ENCODE measurements at places on chromosomes 11 and 22.

- DNase-seq: no peak
Observed at GRCh38 chr11:131602431-131602830, 232.0 kb downstream of the NTM start.

- DNase-seq: peak; percentile 15
Observed at GRCh38 chr11:76621466-76621865, 49.1 kb downstream of the LRRC32 start.

- DNase-seq: no peak
Observed at GRCh38 chr22:30947173-30947815, 21.3 kb downstream of the MORC2 start.

DNA sequence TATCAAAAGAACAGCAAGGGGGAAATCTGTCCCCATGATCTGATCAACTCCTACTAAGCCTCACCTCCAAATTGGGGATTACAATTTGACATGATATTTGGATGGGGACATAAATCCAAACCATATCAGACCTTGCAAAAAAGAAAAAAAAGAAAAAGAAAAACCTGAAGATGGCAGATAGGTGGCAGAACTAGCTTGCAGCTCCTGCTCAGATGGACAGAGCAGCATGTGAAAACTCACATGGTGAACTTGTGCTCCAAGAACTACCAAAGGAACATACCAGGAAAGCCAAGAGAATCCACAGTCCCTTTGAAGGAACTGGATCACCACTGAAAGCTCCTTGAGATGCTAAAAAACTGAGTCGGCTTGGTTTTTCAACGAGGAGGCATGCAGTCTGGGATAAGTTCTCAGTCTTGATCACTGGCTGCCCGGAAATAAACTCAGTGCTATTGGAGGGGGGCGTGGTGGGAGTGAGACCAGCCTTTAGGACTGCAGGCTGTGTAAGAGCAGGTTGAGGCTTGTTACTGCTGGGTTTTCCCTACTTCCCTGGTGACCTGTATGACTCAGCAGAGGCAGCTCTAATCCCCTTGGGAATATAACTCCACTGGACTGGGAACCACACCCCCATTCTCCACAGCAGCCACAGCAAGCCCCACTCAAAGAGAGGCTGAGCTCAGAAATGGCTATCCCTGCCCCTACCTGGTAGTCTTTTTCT, 358.3 kb upstream of the ARHGAP42 start:
- no peak for DNase-seq

GRCh38 chr22:30859714-30860095, 108.9 kb downstream of the MORC2 start:
- DNase-seq: no peak

- DNase-seq: no peak
Observed at GRCh38 chr11:111069066-111069465, 176.5 kb upstream of the POU2AF2 start.

DNA sequence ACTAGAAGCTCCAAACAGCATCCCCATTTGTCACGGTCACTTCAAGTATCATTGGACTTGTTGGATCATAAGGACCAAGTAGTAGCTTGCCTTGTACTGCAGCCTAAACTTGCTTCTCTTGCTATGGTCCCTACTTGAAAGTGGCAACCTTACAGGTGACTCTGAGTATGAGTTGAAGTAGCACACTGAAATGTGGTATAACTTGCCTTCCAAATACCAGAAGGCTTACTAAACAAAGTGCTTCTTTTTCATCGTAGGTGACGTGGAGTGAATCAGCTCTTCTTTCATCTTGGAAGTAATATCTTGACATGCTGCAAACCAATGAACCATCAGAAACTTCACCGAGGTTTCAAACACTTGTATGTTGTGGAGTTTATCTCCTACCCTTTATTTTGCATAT, 169.0 kb upstream of the DDI1 start:
- DNase-seq: no peak

DNA sequence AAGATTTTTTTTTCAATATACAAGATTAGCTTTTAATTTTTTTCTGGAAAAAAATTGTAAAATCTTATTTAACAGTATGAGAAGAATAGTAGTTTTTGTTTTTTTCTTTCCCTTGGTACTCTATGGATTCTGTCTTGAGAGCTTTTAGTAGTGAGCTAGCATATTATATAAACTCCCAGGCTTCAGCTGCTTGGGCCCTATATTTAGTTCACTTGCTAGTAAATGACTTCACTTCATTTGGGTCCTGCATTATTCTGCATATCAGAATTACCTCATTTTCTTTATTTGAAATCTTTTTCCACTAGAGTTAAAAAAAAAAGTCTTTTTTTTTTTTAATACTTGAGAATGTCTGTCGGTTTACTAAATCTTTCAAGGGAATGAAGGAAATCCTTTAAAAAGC, 33.1 kb downstream of the HIPK3 start:
- DNase-seq: no peak

DNA sequence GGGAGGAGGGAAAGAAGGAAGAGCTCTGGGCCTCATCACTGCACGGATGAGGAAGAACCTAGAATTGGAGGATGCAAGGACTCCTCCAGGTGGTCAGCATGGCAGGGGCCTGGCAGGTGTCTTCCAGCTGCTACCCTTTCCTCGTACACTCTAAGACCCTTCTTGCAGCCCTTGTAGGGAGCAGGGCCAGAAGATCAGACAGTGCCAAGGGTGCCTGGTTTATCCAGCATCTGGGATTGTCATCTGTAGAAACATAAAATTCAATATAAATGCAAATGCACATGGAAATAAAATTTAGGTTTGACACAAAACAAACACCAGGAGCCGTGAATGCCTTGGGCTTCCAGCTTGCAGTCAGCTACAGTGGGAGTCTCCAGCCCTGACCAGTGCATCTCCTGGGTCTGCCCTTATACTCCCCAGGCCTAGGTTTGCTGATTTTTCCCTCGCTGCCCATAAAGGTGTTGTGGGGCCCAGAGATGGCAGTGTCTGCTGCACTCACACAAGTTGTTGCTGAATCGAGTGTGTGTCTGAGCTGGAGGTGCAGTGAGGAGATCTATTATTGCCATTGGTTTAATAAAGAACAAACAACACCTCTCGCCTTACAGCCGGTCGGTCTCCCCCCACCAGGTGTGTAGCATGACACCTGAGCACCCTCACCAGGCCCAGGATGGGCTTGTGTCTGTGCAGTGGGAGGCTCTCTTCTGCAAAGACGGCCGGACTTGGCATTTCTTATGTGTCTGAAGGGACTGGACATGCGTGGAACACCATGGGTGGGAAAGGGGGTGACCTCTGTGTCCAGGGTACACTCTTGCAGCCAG, 87.1 kb downstream of the BCR start:
- DNase-seq: no peak

DNA sequence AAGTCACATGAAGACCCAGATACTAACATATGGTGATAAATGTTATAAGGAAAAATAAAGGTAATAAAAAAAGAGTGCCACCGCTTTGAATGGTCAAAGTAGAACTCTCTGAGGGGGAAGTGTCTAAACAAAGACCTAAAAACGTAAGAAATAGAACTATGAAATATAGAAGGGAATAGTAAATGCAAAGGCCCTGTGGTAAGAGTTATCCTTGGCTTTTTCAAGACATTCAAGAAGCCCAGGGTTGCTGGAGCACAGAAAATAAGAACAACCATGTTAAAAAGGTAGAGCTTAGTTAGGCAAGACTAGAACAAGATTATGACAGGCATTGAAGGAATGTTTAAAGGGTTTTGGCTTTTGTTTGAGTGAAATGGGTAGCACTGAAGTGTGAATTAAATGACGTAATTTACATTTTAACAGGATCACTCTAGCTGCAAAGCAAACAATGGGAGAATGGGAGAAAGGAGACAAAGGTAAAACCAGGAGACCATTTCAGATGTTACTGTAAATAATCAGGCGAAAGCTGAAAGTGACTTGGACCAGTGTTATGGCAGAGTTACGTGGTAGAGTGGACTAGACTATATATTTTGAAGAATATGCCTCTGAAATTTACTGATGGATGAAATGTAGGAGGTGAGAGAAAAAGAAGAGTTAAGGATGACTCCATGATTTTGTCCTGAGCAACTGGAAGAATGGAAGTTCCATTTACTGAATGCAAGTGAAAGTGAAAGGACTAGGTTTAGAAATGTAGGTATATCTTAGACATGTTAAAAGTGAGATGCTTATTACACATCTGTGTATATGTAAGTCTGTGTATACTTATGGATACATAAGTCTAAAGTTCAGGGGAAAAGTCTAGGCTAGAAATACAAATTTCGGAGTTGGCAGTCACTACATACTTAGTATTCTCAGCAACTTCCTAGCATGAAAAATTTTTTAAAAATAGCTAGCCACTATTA, 28.5 kb downstream of the BTBD10 start:
- DNase-seq: no peak
